Stimulated activated CD8-positive, alpha-beta memory T cell treated with anti-CD3 and anti-CD28 coated beads, Interleukin-12 subunit alpha, Interleukin-12 subunit beta, amount 100 ng/mL, for 1 hour (primary cell): ENCODE measurements at places on chromosomes 3 and 15.

DNA sequence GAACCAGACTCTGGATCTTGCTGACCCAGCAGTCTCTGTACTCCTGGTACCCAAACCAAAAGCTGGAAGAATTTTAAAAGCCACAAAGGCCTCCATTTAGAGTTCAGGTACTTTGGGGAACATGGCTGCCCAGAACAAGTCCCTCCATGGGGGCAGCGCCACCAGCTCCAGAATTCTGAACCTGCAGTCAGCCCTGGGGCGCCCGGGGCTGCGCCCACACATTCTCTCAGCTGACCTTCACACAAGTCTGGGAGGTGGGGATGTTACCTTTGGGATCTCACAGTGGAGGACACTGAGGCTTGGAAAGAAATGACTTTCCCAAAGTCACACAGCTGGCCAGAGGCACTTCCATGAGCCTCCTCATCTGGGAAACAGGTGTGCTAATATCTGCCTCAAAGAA is 154.8 kb downstream of the RAB11A start:
- DNase-seq = no peak

- DNase-seq = no peak
These were observed at the start of gene CFAP161 for GRCh38 chr15:81133782-81134461. Gene CFAP161, plus strand, starts transcription at chr15:81134270. Its CDS starts 60 bp downstream, at chr15:81134330.

DNA sequence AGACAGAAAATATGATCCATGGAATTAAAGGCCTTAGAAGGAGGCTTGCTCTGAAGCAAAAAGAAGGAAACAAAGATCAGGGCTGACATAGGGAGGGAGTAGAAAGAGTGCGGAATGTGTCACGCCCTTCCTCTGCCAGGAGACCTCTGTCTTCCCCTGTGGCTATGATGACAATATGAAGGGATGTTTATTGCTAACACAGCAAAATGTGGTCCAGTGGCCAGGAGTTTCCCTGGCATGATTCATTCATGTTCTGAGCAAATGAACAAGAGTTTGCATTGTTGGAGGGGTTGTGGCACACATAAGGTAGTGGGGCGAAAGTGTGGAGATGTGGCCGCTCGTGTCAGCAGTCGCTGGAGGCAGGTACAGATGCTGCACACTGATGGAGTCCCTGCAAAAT is 169.4 kb downstream of the SHQ1 start:
- no peak for DNase-seq

DNA sequence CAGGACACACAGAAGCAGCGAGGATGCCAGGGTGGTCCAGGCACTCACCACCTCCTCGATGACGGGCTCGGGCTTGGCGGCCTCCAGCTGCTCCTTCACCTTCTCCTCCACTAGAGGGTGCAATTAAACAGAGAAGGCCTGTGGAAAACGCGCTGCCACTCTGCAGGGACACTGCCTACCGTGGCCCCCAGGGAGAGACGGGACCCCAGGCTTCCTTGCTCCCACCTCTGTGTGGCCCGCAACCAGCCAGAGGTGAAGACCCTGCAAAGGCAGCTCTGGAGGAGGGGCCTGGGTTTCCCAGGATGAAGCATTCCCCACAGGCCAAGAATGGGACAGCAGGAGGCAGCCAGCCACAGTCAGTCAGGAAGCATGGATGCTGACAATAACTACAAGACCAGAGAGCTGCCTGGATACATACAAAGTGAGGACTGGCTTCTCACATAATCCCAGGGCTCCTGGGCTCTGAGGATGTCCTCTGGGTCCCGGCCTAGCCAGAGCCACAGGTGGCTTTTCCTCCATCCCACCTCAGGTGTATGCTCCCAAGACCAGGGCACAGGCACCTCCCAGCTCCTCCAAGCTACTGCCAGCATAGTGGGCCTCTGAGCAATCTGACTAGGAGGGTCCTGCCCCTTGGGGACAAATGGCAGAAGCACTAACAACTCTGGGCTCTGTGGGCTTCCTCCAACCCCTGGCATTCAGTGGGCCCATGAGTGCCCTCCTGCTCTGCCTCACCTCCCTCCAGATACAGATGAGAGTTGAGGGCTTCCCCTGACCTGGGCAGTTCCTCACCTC is 46.2 kb downstream of the PTH1R start:
- peak; percentile 15 for DNase-seq

DNA sequence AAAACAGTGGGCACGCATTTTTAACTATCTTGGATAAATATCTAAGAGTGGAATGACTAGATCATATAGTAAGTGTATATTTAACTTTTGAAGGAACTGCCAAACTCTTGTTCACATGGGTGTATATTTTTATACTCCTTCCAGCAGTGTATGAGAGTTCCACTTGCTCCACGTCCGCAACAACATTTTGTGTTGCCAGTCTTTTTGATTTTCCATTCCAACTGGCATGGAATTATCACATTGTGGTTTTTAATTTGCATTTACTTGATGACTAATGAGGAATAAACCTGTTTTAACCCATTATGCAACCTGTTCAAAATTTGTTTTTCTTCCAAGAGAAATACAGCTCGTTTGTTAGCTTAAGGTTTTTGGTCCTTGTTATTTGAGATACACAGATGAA is 51.6 kb downstream of the ZNF621 start:
- DNase-seq = no peak

DNA sequence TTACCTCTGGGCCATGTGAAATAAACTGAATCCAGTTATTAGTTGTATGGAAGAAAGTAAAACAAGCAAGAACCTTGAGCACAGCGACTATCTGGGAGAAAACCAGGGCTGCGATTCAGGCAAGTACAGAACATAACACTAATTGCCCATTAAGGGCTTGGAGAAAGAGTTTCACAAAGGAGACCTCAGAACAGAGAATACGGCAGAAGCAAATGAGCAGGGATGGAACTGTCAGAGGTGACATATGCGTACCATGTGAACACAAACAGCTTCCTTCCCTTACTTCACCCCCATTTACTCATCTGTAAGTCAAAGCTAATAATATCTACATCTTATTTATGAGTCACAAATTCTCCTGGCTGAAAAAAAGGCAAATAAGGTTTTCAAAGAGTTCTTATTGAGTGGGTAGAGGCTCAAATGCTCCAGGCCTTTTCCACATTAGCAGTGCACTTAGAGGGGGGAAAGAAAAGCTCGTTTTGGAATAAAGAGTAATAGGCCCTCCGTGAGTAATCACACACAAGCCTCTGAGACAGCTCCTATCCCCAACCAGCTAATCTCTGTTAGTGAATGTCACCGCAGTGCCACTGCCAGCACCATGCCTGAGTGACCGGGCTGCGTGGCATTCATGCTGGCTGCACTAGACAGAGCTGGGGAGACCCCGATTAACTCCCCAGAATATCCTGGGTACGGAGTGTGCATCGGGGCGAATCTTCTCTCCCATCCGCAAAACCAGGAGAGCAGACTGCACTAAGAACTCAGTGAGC is 2.6 kb downstream of the PCSK6 start:
- DNase-seq = no peak

GRCh38 chr15:89673165-89673512 is 6.0 kb downstream of the PLIN1 start:
- DNase-seq = no peak

GRCh38 chr3:18483226-18483625 is 58.1 kb upstream of the SATB1 start:
- no peak for DNase-seq

DNA sequence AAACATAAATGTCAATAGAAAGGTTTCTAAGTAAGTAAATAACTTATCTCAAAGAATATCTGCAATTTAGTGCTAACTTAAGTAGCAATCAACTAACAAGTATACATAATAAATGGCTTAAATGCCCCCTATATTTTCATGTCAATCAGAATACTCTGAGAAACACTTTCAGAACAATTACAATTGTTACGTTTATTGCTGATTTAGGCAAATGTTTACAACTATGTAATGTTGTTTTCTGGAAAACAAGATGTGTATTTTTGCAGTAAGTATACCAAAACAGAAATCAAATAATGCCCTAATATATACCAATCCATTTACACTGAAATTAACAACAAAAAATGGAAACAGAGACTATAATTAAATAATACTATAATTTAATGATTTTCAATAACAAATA is 13.2 kb downstream of the TUBGCP5 start:
- no peak for DNase-seq

GRCh38 chr15:93495799-93496637 is 407.0 kb upstream of the RGMA start:
- no peak for DNase-seq

- no peak for DNase-seq
These were observed 98.8 kb downstream of the ZNF621 start for GRCh38 chr3:40623567-40623966.

DNA sequence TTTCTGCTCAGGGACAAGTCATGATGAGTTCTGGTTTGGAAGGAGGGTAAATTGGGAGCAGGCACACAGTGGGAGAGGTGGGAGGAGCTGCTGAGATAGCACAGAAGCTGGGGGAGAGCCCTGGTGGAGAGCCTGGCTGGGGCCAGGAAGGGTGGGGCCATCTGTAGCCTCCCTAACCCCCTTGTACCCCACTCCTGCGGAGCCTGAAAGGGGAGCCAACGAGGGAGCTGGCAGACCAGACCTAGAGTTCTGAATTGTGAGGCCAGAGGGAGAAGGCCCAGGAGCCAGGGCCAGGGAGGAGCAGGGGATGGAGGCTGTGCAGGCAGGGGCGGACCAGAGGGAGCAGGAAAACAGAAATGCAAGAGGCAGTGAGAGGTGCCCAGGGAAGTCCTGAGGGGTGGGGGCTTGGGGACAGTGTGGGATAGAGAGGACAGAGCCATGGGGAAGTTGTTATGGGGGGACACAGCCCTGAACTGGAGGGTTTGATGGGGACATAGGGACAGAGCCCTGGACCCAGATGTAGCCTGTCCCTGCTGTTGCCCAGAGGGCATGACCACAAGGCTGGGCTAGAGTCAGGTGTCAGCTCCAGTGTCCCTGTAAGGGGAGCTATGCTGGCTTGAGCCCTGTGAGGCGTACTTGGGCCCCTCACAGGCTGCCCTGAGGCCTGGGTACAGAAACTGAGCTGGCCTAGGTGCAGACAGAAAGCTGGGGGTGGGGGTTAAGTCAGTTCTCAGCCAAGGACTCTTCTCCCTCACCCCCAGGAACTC is 1.2 kb downstream of the TMIE start:
- DNase-seq = no peak

- DNase-seq = no peak
These were observed 83.0 kb upstream of the UBP1 start for GRCh38 chr3:33523093-33523667.

- DNase-seq = no peak
These were observed 10.2 kb upstream of the CA12 start for GRCh38 chr15:63391669-63392360.

- no peak for DNase-seq
These were observed 46.9 kb downstream of the ADCY5 start for GRCh38 chr3:123401836-123402530.

DNA sequence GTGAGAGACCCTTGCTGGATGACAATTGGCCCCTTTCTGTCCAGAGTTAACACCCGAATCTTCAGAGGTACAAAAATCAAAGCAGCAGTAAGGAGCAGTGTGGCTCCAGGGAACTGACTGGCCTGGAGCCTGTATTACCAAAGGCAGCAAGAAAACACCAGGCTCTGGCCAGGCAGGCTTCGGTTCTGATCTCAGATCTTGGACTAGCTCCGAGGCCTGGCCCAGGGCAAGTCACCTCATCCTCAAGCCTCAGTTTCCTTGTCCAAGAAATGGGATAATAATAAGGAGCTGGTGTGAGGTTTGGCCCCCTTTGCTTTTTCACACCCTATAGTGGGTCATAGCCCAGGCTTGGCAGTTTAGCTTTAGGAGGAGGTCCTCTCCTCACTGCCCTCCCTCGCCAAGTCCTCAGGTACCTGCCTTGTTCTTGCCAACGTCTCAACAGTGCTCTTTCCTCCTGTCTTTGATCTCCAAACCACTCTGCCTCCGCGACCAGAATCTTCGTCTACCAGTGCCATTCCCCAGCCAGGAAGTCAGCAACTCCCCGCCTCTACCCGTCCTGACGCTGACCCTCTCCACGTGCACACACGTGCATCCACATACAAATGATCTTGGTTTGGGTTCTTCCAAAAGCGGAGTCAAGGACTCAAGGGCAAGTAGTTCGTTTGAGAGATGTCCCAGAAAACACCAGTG is 82.6 kb upstream of the TLE3 start:
- DNase-seq = no peak

DNA sequence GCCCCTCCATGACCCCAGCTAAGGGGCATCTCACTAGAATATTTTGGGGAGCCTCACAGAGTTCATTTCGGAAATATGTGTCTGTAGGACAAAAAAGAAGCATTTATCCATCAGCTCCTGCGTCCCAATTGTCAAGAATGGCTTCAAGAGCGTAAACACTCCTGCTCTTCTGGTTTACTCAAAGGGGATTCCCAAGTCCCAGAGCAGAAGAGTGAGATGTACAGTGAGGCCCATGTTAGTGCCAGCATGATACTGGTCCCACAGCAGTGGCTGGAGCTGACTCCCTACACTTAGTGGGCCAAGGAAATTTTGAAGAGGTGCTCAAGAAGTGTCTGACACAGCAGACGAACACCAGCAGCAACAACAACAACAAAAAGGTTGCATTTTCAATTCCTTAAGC is 34.9 kb upstream of the ARL8B start:
- no peak for DNase-seq

- no peak for DNase-seq
These were observed 254.4 kb upstream of the ZPLD1 start for GRCh38 chr3:102180280-102180931.

DNA sequence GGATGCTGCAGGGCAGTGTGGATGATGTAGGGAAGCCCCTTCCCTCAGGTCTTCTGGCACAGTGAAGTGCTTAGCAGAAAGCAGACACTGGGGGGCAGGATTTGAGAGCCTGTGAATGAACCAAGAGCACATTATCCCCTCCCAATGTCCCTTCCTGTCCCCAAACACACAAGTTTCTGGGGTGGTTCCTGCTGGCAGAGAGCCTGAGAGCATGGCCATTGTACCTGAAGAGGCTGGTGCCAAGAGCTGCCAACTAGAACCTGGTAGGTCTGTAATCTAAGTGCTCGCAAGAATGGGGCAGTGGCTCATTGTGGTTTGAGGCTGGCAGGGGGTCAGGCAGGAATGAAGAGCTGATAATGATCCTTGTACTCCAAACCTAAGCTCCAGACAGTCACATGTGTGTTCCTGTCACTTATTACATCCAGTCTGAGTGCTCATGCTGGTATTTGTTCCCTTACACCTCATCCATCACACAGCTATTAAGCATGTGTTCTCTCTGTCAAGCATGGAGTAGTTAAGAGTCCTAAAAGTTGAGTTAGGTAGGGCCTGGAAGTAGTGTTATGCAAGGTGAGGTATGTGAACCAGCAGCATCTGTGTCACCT is 6.7 kb upstream of the CCR1 start:
- DNase-seq = no peak

DNA sequence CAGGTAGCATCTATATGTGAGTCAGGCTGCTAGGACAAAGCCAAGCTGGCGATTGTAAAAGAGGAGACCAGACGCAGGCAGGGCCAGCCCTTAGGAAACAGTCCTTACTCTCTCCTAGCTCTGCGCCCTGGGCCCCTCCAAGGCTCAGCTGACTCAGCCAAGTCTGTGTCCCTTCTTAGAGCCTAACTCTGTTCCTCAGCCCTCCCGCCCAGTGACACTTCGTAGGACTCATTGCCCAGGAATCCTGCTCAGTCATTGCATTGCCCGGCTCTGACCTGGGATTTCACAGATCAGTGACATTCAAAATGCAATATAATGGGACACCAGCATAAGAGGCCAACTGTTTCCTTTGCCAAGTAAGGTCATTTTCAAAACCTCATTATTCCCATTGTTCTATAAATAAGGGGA is 244.2 kb downstream of the TLE3 start:
- DNase-seq = no peak
